ENCODE measurements at places on chromosomes 1 and 21.

GRCh38 chr1:215835951-215836350 lies 268.8 kb downstream of the KCTD3 start:
- DNase-seq, result no peak

DNA sequence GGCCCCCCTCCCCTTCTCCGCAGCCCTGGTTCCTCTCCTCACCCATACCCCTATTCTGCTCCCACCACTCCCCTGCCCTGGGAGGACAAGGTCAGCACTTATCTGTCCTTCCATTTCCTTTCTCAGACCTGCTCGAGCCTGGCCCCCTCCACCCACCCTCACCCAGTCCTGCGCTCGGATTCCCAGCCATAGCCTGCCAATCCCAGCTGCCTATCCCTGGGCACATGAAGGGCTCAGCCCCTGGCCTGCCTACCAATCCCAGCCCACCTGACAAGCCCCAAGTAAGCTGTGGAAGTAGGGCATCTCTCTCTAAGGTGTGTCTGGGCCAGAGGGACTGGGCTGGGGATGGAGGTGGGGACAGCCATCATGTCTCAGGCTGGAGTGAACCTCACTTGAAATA lies 5.4 kb downstream of the BLACAT1 start:
- DNase-seq, result no peak

- DNase-seq, result no peak
Observed at GRCh38 chr1:40929155-40929554, 50.3 kb upstream of the CTPS1 start.

GRCh38 chr1:183032122-183032921 lies 9.1 kb downstream of the LAMC1 start:
- DNase-seq, result no peak

- peak; percentile 85 for DNase-seq
Observed at GRCh38 chr1:27154991-27155781, at the start of gene SLC9A1. TSS of gene SLC9A1 (minus strand) at chr1:27155125. CDS start at chr1:27154334, 791 bp downstream.

- DNase-seq, result no peak
Observed at GRCh38 chr1:241235256-241235897, 121.6 kb downstream of the RGS7 start.

- no peak for DNase-seq
Observed at GRCh38 chr1:56376188-56376984, 203.0 kb downstream of the PLPP3 start.

DNA sequence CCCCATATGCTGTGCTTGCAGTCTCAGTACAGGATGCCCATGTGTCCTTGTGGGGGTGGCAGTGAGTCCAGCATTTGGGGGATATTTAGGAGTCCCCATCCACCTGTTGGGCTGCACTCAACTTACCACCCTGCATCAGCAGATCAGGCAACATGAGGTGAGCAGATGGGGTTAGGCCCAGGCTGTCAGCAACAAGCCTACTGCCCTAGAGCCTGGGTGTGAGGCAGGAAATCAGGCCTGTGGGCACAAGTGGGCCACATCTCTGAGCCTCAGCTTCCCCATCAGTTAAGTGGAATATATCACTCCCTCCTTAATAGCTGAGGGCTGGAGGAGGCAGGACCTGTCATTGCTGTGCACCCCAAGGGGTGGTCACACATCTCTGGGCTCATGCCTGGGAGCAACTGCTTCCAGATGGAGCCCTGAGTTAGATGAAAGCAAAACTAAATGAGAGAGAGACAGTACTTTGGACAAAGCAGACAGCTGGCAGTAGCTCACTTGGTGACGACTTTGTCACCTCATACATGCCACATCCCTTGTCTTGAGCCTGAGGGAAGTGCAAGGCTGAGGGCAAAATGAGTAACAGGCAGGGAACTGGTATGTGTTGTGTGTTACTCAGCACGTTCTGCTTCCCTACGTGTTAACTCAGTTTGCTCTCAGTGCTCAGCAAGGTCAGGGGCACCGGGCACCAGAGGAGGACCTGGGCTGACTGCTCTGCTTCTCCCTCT lies 48.4 kb downstream of the TRIM11 start:
- DNase-seq, result no peak

- DNase-seq, result no peak
Observed at GRCh38 chr1:230002164-230002803, 64.8 kb upstream of the GALNT2 start.

DNA sequence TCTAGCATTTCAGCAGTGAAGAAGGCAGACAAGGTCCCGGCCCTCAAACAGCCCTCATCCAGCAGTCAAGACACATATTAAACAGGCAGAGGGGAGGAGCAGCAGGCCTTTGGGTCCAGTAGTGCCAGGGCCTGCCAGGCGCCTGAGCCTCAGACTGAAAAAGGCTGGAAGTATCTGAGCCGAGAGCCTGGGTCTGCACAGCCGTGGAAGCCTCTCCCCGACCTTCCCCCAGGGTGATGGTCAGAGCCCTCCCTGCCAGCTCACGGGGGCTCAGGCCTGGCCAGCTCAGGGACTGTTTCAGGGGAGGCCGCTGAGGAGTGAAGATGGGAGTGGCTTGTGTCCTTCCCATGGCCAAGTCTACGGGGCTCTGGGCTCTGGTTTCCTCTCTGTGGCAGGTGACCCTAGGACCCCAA lies 565.2 kb downstream of the PTPRU start:
- no peak for DNase-seq

Data from activated CD8-positive, alpha-beta memory T cell treated with anti-CD3 and anti-CD28 coated beads for 4 hours (primary cell).